MCF 10A (cell line): ENCODE measurements at places on chromosomes 1 and 21.

DNA sequence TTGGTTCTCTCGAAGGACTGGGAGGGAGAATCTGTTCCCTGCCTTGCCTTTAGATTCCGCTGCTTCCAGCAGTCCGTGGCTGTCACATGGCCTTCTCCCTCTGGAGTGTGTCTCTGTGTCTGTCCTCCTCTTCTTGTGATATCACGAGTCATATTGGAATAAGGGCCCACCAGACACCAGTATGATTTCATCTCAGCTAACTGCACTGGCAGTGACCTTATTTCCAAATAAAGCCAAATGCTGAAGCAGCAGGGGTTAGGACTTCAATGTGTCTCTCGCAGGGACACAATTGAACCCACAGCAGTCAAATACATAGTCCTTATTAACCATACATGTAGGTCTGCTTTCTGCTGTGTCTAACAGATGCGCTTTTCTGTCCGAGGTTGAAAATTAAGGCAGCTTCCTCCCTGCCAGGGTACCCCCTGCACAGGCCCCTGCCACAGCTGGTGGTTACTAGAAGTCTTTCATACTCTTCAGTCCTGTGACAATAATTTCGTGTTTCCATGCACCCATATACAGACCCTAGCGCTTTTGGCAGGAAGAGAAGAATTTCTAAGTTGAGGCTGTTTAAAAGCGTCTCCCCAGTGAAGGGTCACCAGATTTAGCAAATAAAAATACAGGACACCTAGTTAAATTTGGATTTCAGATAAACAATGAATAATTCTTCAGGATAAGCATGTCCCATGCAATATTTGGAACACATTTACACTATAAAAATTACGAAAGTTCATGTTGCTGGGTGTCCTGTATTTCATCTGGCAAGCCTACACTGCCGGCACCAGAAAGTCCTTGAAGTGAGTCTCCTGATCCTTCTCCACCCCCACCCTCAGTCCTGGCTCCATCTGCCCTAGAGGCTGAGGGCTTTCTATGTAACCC lies 182.1 kb downstream of the ETS2 start:
- DNase-seq, result no peak

- DNase-seq, result no peak
These were observed 868.5 kb downstream of the BRINP3 start for GRCh38 chr1:189609167-189609566.

GRCh38 chr21:28256420-28256831 lies 736.3 kb downstream of the LTN1 start:
- no peak for DNase-seq

- DNase-seq, result peak; percentile 68
These were observed 423.5 kb upstream of the PROX1 start for GRCh38 chr1:213564215-213564659.

DNA sequence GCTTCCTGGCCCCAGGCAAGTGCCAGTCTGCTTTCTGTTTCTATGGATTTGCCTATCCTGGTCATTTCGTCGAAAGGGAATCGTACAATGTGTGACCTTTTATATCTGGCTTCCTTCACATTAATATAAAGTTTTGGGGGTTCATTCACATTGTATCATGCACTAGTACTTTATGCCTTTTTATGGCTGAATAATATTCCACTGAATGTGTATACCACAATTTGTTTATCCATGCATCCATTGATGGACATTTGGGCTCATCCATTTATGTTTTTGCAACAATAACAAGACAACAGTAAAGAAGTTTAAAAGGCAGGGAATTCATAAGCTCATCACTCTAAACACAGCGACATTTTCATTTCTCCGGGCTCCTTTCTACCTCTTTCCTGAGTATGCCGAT lies 50.6 kb downstream of the SPSB1 start:
- DNase-seq, result no peak

GRCh38 chr1:222785529-222785928 lies 29.3 kb upstream of the DISP1 start:
- no peak for DNase-seq

DNA sequence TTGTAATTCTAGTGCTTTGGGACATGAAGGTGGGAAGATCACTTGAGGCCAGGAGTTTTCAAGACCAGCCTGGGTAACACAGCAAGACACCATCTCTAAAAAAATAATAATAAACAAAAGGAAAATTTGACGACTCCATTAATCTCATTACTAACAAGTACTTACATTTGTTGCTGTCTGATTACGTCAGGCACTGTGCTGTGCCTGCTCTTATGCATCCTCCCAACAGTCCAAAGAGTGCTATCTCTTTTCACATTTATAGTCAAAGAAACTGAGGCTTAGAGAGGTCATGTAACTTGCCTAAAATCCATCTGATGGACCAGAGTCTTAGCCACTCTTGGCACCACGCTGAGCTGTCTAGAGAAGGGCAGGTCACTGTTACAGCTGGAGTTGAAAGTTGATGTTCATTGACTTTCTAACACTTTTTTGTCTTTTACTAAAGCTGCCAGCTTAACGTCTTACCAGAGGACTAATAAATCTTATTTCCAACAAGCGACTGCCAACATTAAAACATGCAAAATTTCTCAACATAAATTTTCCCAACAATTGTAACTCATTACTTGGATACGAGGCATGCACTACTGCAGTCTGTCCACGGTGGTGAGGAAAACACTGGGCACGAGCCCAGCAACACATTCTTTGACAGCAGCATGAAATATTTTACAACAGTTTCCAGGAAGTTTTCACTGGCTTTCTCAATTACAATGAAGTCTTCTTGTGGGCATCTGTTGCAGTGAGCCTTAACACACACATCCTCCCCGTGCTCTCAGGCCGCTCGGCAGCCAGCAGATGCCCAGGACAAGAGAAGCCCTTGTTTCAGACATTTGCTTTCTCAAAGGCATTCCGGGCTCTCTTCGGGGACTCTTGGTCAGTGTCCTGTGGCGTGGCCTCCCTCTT lies 262.9 kb upstream of the PROX1 start:
- peak; percentile 67 for DNase-seq

DNA sequence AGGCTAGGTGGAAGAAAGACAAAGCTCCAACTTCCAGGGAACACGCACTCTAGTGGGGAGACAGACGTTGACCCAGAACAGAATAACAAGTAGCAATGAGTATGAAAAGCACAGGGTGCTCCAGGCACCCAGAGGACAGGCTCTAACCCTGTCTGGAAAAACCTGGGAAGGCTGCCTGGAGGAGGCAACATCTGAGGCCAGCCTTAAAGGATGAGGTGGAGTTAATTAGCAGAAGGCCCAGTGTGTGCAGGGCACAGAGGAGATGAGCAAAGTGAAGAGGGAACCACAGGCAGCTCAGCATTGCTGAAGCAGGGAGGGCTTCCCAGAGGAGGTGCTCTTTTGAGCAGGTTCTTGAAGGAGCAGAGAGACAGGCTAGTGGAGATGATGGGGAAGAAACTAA lies 126.7 kb upstream of the KLHDC7A start:
- DNase-seq, result no peak

DNA sequence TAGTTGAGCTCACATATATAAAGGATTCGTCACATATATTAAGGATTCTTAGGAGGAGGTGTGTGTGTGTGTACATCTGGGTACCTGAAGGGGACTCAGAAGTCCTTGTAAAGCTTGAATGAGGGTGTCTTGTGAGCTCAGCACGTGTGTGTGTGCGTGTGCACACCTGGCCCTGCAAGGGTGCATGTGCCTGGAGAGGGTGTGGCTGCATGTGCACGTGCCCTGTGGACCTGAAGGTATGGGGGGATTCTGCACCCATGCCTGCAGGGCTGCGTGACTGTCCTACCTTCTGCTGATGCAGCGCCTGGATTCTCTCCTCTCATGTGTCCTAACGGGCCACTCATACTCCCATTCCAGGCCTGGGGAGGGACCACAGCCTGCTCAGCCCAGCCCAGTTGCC lies 24.0 kb downstream of the EPHA8 start:
- no peak for DNase-seq

DNA sequence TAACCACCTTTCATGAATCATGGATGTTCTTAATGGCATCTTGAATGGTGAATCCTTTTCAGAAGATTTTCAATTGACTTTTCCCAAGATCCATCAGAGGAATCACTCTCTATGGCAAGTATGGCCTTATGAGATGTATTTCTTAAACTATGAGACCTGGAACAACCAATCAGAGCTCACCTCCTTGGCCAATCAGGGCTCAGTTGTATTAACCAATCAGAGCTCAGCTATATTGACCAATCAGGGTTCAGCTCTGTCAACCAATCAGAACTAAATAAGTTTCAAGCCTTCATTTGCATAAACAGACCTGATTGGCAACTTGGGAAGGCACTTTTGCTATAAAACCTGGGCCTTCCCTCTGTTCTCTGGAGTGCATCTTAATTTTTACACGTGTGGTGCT lies 13.6 kb upstream of the FAM3B start:
- DNase-seq, result no peak

- no peak for DNase-seq
These were observed 41.1 kb upstream of the TNFRSF1B start for GRCh38 chr1:12125422-12126355.
